ENCODE measurements at places on chromosomes 12 and 14.
A peak's percentile ranks its signal among the peaks of the same experiment; 100 is the strongest.

GRCh38 chr12:51216642-51217041, 1.2 kb downstream of the POU6F1 start:
- DNase-seq = no peak

GRCh38 chr14:76430017-76430416, 54.1 kb downstream of the ESRRB start:
- DNase-seq = no peak

DNA sequence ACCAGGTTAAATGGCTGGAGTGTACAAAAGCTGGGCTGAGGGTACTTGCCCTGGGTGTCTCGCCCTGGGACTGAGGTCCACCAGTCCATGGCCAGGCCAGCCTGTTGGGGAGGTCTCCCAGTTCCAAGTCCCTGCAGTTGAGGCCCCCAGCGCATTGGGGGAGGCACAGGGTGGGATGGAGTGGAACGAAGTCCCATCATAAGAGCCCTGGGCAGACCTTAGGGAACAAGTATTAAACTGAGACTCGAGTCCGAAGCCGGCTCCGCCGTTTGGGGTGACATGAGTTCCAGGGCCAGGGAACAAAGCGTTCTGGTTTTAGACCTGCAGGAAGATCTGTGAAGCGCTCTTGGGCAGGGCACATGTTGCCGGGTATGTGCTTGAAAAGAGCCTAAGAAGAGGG, 84.7 kb downstream of the ALG10 start:
- DNase-seq = no peak

- no peak for DNase-seq
These were observed 3.6 kb upstream of the FGF6 start for GRCh38 chr12:4448943-4449850.

DNA sequence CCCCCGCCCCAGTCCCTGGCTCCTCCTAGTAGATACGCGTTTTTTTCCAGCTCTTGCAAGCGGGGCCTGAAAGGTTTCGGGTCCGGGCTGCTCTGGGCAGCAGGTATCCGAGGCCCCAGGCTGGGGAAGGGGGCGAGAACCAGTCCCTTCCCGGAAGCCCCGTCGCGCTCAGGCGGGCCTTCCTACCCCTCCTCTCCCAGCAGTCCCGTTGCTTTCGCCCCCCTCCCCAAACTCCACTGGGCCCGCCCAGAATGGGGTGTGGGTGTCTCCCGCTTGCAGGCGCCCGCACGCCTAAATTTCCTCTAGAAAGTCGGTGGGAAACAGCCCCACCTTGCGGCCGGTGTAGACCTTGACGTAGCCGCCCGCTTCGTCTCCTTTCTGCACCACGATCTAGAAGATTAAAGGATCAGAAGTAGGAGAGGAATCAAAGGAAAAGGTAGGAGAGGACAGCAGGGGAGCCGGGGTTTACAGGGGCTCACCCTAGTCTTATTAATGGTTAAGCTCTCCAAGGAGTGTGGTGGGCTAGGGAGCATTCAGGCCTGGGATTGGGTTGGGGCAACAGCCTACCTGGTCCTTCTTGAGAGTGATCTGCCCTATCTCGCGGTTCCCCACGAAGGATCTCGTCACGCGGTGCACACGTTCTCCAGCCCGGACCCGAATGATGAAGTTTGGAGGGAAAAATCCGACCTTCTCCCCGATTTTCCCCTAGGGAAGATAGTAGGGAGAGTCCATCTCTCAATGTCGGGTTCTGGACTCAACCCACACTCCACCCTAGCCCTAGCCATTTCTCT, 7.3 kb downstream of the STAC3 start:
- DNase-seq = peak; percentile 31
